ENCODE measurements at places on chromosomes 1 and 21. TPM values are rescaled to one million over a fixed set of nuclear protein-coding genes. Genes with fewer than 3 reads are reported as not detected.

GRCh38 chr1:242455052-242455361, 69.5 kb downstream of the PLD5 start:
- DNase-seq = no peak

GRCh38 chr21:31255896-31256295, 88.2 kb downstream of the TIAM1 start:
- no peak for DNase-seq

The SLC5A3 gene
- 44.2 TPM for polyA plus RNA-seq

DNA sequence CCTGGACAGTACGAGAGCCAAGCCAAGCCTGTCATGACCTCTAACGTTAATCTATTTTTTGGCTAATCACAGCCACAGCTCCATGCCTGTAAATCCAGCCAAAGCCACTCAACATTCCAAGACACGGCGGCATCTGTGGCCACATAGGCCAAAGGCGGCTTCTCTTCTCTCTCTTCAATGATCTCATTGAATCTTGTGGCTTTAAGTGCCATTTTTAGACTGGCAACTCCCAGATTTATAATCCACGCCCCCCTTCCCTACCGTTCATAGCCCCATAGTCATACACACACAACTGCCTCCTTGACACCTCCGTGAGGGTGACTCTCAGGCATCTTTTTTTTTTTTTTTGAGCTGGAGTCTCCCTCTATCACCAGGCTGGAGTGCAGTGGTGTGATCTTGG, 5.7 kb upstream of the SELENON start:
- DNase-seq = no peak

GRCh38 chr1:185483664-185484450, 166.8 kb upstream of the IVNS1ABP start:
- DNase-seq = no peak

The LRRC38 gene
- 0.22 TPM for polyA plus RNA-seq

DNA sequence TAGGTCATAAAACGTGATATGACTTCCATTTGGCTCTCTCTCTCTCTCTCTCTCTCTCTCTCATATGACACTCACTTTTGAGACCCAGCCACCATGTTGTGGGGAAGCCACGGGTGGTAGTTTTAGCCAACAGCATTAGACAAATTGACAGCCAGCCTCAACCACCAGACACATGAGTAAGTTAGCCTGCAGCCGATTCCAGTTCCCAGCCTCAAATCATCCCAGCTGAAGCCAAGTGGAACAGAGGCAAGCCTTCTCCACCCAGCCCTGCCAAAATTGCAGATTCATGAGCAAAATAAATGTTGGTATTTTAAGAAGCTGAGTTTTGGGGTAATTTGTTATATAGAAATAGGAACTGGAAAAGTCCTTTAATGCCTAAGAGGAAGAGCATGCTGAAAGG, 98.0 kb upstream of the DNAH14 start:
- DNase-seq = no peak

DNA sequence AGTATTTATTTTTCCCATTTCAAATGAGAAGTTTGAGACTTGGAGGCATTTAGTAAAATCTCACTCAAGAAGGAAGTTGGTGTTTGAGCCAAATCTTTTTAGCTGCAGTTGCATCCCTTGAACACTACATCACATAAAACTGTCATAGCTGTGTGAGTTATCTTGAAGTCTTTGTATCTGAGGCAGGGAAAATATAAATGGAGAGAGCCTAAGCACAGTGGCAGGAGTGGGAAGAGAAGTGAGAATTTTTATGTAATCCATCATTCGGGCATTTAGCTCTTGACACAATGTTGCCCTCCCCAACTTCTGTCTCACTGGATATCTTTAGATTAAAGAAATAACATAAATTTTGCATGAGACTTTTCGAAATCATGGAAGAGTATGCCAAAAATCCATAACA, 235.4 kb upstream of the GREM2 start:
- DNase-seq = no peak

The CDC7 gene
- 9.9 TPM for polyA plus RNA-seq

DNA sequence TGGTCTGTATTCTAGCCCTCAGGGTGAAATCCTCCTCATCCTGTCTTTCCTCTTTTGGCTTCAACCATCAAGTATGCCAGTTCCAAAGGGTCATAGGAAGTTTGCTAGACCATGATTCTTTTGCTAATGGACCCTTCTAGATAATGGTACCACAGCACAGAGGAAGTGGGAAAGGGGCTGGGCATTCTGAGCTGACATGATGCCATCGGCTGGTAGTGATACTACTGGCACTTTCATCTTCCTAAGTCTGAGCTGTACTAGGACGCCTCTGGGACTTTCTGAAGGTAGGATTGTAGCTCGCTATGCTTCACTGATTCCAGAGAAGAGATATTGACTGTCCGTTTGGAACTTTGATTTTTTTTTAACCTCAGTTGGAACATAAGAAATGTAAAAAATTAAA, 11.4 kb downstream of the FASLG start:
- DNase-seq = no peak

- DNase-seq = no peak
Observed at GRCh38 chr1:34929497-34929852, at the start of gene DLGAP3. Gene DLGAP3 (minus strand): TSS chr1:34929650. CDS start chr1:34905383, 24,267 bp downstream.

The CCDC17 gene
- polyA plus RNA-seq = 0.88 TPM

DNA sequence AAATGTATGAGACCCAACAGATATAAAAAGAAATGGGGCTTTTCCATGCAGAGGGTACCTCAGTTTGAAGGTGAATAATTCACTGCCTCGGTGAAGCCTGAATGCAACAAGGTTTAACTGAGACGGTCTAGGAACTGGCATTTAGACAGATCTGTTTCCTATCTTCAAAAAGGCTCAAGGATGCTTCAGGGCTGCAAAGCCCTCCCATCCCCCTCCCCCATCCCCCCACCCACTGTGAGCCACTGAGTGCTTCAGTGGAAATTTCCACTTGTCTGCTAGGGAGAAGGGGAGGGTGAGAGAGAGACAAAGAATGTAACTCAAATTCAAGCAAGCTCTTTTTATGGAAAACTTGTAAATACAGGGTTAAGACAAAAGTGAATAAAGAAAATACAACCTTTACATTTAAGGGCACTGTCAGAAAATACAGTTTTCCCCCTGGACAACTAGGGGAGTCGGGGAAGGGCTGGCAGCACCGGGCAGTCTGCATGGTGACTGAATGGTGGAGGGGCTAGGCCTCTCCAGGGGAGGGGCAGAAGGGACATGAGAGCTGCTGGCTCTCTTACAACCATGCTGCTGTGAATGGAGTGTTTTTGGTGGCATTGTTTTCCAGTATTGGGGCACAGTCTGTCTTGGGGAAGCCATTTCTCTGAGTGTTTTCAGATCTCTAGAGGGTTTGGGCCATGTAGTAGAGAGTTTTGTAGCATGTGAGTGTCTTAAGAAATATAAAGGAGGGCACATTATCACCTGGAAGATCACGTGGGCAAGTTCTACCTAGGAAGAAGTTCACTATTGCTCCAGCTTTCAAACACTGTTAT, 56.7 kb downstream of the MRPS6 start:
- DNase-seq = no peak

DNA sequence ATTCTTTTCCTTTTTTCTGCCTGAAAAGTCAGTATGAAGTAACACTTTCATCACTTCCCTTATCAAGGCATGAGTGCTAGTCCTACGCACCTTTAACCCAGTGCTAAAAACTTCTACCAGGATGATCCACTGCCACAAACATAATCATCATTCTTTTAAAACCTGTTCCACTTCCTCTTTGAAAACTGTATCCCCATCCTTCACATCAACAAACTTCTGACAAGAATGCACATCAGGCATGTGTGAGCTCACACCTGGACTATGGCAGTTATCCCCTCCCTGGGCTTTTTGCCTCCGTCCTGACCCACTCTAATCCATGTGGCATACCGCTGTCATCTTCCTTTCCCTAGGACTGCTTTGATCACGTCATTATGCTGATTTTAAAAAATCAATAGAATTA, 70.2 kb downstream of the ESRRG start:
- no peak for DNase-seq

DNA sequence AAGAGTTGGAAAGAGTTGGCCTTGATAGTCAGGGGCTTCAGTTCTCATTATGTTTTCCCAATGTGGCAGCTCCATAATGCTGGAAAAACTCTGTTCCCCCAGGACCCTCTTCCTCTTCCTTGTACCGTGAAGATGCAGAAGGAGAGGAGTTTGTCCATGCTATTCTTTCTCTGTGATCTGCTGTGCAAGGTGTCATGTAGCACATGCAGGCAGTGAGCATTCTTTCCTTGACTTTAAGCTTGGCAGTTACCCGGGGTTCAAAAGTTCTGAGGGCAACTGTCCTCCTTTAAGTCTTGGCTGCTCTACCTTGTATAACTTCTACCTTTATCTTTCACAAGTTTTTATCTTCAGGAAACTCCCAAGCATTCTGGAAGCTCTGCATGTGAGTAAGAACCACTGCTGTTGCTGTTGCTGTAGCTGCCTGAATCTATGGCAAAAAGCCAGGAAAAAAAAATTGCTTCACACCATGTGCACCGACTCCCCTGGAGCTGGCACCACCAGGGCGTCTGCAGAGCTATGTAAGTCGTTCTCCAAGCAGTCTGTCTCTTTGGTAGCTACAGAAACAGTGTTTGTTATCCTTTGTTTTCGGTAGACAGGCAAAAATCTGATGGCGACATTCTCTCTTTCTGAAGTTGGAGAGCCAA, 42.7 kb upstream of the SLC16A1 start:
- peak; percentile 86 for DNase-seq

- no peak for DNase-seq
Observed at GRCh38 chr1:176843352-176844297, 320.9 kb downstream of the ASTN1 start.

GRCh38 chr1:81496349-81496748, 304.4 kb upstream of the ADGRL2 start:
- no peak for DNase-seq

The TNNI3K gene
- polyA plus RNA-seq = 1.1 TPM

The CASZ1 gene
- polyA plus RNA-seq = 16.2 TPM

DNA sequence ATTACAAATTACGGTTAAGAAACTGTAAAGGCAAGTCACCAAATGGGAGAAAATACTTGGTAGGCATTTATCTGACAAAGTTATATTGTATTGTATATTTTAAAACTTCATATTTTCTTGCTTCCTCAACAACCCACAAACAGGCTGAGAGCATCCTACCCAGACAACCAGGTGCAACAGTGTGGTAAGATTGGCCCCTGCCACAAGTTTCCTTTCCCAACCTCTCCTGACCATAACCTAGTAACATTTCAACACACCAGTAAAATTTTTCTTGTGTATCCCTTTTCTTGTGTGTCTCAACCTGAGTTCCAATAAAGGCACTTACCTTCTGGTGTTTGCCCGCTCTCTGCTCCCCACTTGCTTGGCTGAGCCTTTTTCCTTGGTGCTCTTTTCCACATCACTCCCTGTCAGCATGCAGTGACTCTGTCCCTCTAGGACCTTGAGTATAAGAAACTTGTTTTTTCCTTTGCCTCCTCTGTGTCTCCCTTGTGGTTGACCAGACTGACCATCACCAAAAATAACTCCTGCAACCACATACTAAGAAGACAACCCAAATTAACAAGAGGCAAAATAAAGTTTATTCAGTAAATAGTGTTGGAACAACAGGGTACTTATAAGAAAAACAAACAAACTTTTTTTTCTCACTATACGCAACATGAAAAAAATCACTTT, 40.9 kb downstream of the FCRL3 start:
- DNase-seq = no peak

- DNase-seq = peak; percentile 63
Observed at GRCh38 chr1:160813215-160813614, 17.2 kb downstream of the LY9 start.

The NBPF20 gene
- polyA plus RNA-seq = 4.4 TPM

The BMP8B gene
- 8.1 TPM for polyA plus RNA-seq

The PTGS2 gene
- 12.3 TPM for polyA plus RNA-seq

DNA sequence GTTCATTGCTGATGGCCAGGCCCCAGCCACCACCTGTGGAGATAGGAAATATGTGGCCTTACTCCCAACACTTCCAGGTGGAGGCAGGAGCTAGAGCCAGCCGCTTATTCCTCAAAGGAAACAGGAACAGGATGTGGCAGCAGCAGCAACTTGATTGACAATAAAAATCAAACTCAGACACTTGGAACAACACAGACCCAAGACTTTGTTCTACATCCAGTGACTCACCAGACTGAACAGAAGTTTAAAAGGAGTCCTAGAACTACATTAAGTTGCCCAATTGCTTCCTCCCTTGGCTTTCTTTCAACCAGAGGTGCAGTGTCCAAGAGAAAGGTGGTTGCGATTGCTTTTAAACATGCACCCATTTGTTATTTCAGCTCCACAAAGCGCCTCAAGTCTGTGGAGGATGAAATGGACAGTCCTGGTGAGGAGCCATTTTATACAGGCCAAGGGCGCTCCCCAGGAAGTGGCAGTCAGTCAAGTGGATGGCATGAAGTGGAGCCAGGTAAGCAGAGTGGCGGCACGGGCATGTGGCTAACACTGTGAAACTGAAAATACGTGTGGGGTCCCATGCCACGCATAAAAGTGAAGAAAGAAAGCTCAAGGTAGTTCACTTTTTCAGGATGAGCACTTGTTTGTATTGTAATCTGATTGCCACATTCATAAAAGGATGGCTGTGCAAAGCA, 276.6 kb downstream of the NFIA start:
- no peak for DNase-seq

DNA sequence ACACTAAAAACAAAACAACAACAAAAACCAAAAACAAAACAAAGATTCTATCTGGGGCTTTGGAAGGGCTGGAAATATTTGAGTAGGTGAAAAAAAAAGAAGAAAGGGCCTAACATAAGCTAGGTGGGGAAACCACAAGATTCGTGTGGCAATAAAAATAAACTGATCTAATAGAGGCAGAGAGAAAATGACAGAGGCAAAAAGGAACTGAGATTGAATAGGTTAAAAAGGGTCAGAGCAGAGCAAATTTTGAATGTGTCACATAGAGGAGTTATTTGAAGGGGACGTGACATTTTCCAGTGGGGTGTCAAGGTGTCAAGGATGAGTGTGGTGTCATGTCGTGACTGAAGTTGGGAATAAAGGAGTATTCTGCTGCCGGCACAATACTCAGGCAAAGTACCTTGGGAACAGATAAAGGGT, 65.2 kb upstream of the RALGPS2 start:
- no peak for DNase-seq

The NVL gene
- polyA plus RNA-seq = 26.8 TPM

- DNase-seq = no peak
Observed at GRCh38 chr1:116886291-116886878, 23.3 kb upstream of the PTGFRN start.

The BRDT gene
- polyA plus RNA-seq = not detected

DNA sequence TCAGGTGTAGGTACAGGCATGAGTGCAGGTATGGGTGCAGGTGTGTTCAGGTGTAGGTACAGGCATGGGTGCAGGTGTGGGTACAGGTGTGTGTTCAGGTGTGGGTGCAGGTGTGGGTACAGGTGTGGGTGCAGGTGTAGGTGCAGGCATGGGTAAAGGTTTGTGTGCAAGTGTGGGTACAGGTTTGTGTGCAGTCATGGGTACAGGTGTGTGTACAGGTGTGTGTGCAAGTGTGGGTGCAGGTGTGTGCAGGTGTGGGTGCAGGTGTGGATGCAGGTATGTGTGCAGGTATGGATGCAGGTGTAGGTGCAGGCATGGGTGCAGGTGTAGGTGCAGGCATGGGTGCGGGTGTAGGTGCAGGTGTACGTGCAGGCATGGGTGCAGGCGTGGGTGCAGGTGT, 79.4 kb upstream of the ACTL8 start:
- DNase-seq = no peak

The LAMB3 gene
- polyA plus RNA-seq = 156 TPM

Data from large intestine (tissue), 12 donors.